Calu3 (cell line): ENCODE measurements at places on chromosomes 7 and 10. TPM values are rescaled to one million over a fixed set of nuclear protein-coding genes. Genes with fewer than 3 reads are reported as not detected.

DNA sequence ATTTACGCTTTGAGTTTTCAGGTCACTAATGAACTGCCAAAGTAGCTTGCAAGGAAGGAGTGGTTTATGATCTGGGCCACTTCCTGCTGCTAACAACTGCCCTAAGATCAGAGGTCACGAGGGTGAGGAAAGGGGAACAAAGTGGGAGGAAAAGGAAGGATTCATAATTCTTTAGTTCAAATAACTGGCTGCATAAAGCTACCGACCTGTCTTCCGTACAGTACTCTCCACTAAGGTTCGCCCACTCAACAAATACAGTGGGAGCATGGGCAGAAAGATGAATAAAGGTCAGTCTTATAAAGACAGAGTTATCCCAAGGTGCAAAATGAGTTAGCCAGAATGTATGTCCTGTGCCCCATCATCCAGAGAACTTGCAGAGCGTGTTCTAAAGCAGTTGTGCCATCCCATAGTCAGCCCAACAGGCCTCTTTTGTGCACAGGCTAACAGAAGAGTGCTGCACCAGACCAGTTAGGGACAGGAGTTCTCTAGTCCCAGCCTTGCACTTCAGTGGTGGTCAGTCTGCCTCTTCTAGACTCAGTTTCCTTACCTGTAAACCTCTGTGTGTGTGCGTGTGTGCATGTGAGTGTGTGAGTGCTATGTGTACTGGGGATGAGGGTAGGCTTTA, 65.9 kb downstream of the CREB3L2 start:
- DNase-seq, result no peak

- DNase-seq, result no peak
These were observed 12.6 kb downstream of the CYP51A1 start for GRCh38 chr7:92121681-92122080.

- DNase-seq, result no peak
These were observed 10.9 kb downstream of the ANLN start for GRCh38 chr7:36400606-36401005.

DNA sequence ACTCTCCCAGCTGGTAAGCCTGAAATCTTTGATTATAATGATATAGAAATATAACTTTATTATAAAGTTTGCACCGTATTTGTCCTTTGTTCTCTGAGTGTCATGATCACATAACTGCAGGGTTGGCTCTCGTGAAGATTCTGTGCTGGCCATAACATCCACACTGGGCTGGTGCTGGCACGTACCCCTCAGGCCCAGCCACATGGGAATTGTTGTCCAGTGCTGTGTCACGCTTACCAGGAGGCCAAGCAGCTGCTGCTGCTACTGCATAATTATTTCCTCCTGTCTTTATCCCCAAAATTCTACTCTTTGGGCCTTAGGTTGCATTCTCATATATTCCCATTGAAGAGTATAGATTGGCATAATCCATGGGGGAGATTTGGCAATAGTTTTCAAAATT, 20.8 kb upstream of the UCN3 start:
- no peak for DNase-seq

- DNase-seq, result no peak
These were observed 40.6 kb downstream of the NOD1 start for GRCh38 chr7:30437823-30438574.

DNA sequence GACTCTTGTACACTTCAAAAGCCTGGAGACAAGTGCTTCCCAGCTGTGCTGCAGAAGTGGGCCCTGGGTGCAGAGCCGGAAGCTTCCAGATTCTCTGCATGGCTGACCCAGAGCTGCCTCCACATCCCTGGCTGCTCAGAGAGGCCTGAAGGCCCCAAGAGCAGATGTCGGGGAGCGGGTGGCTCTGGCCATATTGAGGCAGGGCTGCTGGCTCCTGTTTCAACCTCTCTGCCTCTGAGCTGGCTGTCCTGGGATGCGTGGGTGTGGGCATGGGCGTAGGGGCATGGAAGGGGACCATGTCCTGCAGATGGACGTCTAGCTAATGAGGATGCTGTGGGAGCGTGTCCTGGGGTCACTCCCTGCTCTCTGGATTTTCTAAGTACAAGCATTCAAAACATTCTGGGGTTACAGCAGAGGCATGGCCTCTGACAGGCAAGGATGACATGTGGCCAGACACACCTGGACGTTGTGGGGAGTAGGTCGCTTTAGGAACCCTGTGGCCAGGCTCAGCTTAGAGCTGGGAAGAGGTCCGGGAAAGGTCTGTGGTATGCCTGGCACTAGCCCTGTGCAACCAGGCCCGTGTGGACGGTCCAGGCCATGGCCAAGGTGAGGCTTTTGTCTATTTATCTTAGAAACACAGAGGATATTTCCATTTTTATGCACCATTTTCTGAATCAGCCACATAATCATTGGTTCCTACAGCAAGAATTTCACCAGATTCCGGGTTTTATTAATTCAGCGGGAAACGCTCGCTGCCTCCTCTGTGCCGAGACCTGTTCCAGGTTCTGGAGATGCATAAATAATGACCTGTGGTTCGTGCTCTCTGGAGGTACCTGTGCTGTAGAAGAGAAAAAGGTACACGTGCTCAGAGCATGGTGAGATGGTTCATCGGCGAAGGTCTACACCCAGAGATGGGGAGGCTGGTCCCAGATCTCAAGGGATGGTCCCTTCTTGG, 361.1 kb downstream of the GLRX3 start:
- no peak for DNase-seq

- DNase-seq, result no peak
These were observed 54.4 kb downstream of the SH3PXD2A start for GRCh38 chr10:103800789-103801540.

DNA sequence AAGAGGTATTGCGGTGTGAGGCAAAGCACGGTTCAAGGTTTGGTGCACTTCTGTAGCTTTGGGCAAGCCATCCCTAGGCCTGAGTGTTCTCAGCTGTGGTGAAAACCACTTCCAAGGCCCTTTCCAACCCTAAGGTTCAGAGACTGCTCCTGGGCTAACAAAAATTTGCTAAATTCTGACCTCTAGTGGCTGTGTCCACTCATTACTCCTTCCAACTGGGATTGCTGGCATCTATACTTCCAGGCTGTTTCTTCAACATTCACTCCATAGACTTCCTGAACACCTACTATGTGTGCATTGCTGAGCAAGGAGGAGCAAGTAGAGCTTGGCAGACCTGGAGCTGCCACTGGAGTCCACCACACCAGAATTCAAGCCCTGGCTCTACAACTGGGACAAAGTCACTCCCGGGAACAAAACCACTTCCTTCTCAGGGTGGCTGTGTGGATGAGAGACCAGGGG, 29.3 kb upstream of the SH3PXD2A start:
- DNase-seq, result peak; percentile 52

DNA sequence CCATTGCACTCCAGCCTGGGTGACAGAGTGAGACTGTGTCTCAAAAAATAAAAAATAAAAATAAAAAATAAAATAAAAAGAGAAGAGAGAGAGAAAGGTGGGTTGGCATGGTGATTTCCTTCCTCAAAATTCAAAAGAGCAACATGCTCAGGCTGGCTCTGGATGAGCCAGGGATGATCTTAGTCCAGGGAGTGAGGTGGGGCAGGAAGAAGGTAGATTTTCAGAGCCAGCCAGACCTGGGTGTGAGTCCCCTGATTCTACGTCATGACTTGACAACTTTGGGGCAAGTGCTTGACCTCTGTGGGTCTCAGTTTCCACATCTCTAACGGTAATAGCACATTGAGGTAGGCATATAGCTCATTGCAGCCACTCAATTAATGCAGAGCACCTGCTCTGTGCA, 109.4 kb upstream of the CTBP2 start:
- DNase-seq, result no peak

The NODAL gene
- not detected in 2 replicates for total RNA-seq

The STRIP2 gene
- 10.1 and 13.2 TPM in 2 replicates for total RNA-seq

The EPO gene
- not detected in 2 replicates for total RNA-seq

The VIM gene
- total RNA-seq, result 318 and 486 TPM in 2 replicates

The ASB10 gene
- not detected in 2 replicates for total RNA-seq
